T-cell (primary cell): ENCODE measurements at places on chromosomes 3 and 15.

DNA sequence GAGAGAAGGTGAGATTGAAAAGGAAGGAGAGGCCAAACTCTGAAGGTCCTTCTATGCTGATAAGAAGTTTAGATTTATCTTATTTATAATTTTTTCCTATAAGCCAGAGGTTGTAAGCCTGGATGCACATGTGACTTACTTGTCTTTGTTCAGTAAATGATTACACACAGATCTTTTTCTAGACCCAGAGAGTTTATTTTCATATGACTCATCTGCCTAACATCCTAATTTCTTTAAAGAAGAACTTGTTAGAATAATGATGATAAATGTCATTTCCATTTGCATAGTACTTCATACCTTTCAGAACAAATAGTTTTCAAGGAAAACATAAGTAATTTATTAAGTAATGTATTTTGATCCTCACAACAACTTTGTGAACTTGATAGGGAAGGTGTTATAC is 434.8 kb upstream of the DPH6 start:
- no peak for DNase-seq

DNA sequence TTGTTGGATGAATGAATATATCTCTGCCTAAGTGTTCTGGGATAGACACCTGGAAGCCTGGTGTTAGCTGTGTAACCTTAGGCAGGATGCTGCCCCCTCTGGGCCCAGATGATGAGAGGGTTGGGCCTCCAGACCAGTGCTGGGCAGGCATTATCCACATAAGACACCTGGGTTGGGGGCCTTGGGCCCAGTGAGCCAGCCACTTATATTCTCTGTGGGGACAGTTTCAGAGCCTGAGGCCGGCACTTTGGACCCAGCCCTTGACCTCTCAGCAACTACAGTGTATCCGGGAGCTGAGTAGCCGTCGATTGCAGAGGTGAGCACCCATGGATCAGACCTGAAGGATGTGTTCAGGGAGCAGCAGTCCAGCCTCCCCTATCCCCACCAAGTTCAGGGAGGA is 2.2 kb downstream of the HEMK1 start:
- no peak for DNase-seq

DNA sequence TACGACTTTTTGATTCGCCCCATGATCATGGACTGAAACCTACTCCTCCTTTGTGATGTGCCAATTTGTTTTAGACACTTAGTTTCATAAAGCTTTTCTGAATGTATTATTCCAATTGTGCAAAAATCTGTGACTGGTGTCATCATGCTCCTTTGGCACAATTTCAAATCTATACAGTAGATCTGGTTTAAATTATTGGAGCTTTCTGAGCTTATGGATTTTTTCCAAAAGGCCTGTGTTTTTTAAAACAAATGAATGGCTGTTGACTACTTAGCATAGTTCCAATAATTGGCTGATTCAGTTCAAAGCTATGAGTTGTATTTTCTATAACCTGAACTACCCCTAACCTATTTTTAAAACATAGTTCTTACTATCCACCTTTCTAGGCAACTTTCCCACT is 282.7 kb downstream of the CNTN3 start:
- no peak for DNase-seq

DNA sequence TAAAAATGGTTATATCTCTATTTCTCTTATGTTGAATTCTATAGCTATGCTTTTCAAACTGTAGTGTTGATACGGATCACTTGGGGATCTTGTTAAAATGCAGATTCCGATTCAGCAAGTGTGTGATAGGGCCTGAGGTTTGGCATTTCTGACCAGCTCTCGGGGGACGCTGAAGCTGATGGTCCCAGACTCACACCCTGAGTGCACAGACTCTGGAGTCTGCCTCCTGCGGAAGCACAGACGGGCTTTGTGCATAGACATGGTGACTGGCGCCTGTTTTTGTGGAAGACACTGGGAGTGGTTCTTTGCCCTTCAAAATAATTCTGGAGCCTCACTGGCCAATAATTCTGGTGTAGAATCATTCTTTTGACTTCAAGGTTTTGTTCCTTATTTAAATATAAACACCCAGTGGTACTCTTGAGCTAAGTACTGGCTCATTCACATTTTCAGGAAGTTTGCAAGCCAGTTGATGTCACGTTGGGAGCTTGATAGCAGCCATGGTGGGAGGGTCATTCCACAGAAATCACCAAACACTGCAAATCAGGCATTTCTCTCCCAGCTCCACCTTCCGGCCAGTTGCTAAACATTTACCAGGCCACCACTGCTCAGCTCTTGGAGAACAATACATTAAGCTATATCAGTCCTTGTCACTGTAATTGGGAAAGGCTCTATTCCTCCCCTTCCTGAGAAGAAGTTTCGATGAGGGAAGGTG is 19.2 kb downstream of the CLDN11 start:
- DNase-seq, result no peak

GRCh38 chr3:169337500-169338078 is 325.9 kb downstream of the MECOM start:
- DNase-seq, result no peak

DNA sequence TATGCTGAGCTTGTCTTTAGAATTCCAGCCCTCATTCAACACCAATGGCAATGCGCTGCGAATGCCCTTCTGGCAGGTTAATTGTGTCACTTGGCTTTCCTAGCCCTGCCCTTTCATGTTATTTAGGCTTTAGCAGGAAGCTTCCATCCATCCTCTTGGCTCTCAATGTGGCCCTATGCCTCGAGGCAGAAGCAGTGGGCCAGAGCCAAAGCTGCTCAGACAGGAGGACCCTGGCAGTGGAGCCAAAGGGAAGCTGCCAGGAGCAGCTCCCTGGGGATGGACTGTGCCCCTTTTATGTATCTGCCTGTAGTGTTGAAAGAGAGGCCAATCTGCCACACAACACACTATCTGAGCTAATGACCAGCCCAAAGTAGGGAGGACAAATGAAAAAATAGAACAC is 376.4 kb downstream of the CTNNB1 start:
- no peak for DNase-seq
